Activated CD4-positive, alpha-beta T cell treated with anti-CD3 and anti-CD28 coated beads, Interleukin-2, amount 50 U/mL, for 4 hours (primary cell): ENCODE measurements at places on chromosomes 7 and 10.

DNA sequence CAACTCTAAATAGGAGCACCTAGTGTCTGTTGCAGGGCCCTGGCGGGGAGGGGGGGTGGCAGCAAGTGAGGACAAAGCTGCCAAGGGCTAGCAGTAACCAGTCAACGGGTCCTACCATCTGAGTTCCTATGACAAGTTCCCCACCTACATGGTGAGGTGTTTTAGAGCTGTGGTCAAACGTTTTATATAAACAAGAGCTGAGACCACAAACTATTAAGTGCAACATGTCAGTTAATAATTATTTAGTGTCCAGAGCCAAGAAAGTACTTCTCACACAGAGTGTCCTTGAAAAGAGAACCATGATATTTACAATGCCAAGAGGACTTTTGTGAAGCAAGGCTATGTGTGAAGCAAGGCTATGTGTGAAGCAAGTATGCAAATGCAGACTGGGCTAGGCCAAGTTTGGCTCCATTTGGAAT lies 434.7 kb downstream of the TNS3 start:
- DNase-seq = no peak

DNA sequence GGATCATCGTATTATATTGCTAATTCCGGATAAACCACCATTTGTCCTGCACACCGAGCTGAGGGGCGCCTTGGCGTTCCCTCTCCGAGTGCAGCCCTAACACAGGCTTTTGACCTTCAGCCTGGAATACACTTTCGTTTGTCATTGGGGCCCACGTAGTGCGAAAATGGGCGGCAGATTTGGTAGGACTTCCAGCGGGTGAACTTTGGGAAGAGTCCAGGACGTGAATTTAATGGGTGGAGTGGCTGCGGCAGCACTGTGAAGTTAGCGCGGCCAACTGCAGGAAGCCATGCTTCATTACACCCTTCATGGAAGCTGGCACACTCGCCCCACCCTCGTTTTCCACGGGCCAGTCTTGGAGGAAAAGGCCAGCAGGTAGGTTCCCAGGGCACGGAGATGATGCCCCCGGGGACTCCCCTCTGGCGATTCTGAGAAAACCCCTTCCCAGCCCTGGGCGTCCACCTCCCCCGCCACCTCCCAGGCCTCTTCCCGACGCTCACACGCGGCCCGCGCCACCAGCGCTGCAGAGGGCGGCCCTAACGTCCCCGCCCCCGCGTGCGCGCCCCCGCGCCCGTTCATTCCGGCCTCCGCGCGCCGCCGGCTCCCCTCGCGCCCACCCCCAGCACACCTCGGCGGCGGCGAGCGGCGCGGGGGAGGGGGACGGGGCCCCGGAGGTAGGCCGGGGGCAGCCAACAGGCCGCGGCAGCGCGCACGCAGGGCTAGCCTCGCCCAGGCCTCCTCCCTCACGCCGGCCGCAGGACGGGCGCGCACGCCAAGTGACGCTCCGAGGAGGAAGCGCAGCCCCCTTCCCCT lies at the start of gene MLLT10:
Gene MLLT10 (plus strand): TSS at position 766 of the 813 bp plus-strand sequence. CDS start 413 bp downstream, outside the sequence.
- peak; percentile 81 for DNase-seq

DNA sequence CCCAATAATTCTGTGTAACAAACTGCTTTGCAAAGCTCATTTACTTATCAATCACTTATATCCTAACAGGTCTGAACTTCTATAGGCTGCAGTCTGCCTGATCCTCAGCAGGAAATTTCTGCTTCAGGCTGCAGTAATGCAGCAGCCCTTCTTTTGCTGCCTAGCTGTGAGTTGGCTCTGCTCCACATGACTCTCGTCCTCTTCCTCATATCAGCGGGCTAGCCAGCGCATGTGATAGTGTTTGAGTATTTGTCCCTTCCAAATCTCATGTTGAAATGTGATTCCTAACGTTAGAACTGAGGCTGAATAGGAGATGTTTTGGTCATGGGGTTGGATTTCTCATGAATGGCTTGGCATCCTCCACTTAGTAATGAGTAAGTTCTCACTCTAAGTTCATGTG lies 387.8 kb downstream of the SEMA3D start:
- no peak for DNase-seq

DNA sequence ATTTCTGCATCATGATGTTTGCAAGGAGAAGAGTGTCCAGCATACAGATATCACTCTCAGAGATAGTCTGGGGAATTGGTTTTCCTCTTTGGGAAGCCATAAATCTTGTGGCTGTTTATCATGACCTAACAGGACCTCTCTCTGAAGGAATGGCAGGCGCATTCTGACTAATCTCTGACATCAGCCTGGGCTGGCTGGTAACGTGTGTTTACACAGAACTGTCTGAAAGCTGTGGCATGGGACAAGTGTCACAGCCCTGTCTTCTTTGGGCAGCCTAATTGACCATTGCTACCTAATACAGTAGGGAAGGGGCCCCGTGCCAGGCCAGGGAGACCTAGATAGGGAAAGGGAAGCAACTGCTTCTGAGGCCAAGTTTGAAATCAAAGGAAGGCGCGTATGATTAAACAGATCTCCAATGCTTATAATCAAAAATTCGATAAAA lies 73.9 kb upstream of the CABCOCO1 start:
- no peak for DNase-seq

- DNase-seq = no peak
These were observed 112.8 kb downstream of the SEMA3D start for GRCh38 chr7:85074016-85074415.
